ENCODE measurements at places on chromosomes 1 and 21. TPM values are rescaled to one million over a fixed set of nuclear protein-coding genes. Genes with fewer than 3 reads are reported as not detected.

The SPATA17 gene
- total RNA-seq, result 2.8 TPM

The CGN gene
- total RNA-seq, result 1.1 TPM

The SLC30A10 gene
- 0.15 TPM for total RNA-seq

The ELF3 gene
- total RNA-seq, result 288 TPM

The ADAM30 gene
- not detected for total RNA-seq

The KRTAP11-1 gene
- not detected for total RNA-seq

The CAPN8 gene
- 0.68 TPM for total RNA-seq

The OR2T33 gene
- not detected for total RNA-seq

The INAVA gene
- 39.4 TPM for total RNA-seq

The LRRN2 gene
- total RNA-seq, result 20.0 TPM

The GFI1 gene
- 0.21 TPM for total RNA-seq

The AMY2A gene
- total RNA-seq, result not detected

The UROD gene
- total RNA-seq, result 49.9 TPM

The ERICH3 gene
- total RNA-seq, result not detected

The OR2G6 gene
- not detected for total RNA-seq

Data from A549 treated with CORT108297 at 1 μM for 4 hours (cell line).